ENCODE measurements at places on chromosomes 11 and 22. TPM values are rescaled to one million over a fixed set of nuclear protein-coding genes. Genes with fewer than 3 reads are reported as not detected.
A peak's percentile ranks its signal among the peaks of the same experiment; 100 is the strongest.

GRCh38 chr11:111476956-111477355, 35.2 kb downstream of the BTG4 start:
- DNase-seq = peak; percentile 9

Gene PIH1D2
- 1.1 TPM for polyA plus RNA-seq

Gene OR51B4
- not detected for polyA plus RNA-seq

DNA sequence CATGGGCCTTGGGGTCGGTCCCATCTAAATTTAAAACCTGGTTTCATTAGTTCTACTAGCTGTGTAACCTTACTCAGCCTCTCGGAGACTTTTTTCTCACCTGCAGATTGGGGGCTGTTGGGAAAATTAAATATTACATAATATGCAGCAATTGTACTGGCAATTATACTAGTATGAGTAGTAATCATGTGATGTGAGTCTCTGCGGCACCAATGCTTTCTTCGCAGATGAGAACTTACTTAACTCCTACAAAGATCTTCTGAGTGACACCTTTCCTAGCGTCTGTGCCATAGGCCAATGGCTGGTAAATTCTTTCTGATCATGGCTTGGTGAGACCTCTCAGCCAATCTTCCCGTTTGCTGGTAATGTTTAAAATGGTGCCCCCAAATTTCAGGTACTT, 391.3 kb downstream of the NXPE2 start:
- DNase-seq = no peak

- DNase-seq = no peak
Measured at GRCh38 chr11:65307298-65308229, 7.1 kb upstream of the CDC42EP2 start.

Gene PATE4
- not detected for polyA plus RNA-seq

Gene ANO5
- 14.4 TPM for polyA plus RNA-seq

Gene SCGB2A2
- polyA plus RNA-seq = not detected

DNA sequence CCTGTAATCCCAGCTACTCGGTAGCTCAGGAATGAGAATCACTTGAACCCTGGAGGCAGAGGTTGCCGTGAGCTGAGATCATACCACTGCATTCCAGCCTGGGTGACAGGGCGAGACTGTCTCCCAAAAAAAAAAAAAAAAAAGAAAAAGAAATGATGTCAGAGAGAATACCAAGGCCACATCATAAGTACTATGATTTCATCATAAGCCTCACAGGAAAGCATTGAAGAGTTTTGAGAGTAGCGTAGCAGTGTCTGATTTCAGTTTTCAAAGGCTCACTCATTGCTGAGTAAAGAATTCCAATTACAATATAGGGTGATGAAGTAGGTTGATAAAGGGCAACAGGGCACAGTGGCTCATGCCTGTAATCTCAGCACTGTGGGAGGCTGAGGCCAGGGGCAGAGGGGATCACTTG, 88.8 kb downstream of the MRTFA start:
- DNase-seq = no peak

- DNase-seq = no peak
Measured at GRCh38 chr11:113549611-113550578, 74.7 kb upstream of the DRD2 start.

DNA sequence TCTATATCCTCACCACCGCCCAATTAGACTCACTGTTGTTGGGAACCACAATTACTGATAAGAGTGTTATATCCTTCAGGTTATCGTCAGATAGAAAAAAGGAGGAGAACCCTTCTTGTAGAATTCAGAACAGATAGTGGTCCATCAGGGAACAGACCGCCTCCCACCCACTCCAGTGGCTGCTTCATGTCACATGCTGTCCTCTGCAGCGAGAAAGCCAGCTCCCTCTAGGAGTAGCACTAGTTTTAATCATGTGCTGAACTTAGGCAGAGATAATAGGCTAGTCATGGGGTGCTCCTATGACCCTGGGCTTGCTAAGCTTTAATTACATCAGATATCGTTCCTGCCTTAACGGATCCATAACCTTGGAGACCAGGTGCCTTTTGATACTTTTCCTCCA, 51.5 kb upstream of the RAB1B start:
- DNase-seq = no peak

Gene ROBO3
- 34.2 TPM for polyA plus RNA-seq

DNA sequence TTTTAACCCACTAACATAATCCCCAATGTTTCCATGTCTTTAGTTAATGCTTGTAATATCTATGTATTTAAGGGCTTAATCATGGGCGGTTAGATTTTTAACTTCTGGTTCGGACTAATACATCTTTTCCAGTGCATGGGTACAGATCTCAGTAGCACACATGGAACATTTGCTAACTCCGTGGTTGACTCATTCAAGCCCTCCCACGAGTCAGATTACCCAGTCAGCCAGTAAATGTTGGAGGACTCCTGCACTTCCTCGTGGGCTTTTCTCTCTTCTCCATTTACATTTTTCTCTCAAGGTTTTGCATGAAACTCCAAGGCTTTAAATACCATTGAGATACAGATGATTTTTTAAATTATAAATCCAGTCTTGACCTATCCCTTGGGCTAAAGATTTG, 313.9 kb downstream of the ST3GAL4 start:
- no peak for DNase-seq

- no peak for DNase-seq
Measured at GRCh38 chr11:122163053-122163819, 47.2 kb upstream of the BLID start.

Measured in forelimb muscle (tissue), 1 donor.